Germinal center (tissue), 1 donor: ENCODE measurements at places on chromosomes 1 and 21.

DNA sequence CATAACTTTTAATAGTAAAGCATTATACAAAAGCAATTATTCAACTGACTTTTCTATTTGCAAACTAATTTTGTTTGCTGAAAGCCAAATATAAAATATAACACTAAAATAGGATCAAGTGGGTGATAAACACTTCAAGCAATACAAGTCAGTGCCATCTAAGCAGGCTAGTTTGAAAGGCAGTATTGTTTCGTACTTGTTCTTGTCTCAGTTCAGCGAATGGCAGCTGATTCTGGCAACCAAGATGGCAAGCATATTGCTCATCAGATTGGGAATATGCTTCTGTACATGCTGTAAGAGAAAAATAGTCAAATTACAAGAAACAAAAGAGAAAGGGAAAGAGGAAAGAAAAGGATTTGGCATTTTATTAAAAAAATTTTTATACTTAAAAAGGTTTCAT, 7.5 kb downstream of the TMEM59 start:
- no peak for DNase-seq

DNA sequence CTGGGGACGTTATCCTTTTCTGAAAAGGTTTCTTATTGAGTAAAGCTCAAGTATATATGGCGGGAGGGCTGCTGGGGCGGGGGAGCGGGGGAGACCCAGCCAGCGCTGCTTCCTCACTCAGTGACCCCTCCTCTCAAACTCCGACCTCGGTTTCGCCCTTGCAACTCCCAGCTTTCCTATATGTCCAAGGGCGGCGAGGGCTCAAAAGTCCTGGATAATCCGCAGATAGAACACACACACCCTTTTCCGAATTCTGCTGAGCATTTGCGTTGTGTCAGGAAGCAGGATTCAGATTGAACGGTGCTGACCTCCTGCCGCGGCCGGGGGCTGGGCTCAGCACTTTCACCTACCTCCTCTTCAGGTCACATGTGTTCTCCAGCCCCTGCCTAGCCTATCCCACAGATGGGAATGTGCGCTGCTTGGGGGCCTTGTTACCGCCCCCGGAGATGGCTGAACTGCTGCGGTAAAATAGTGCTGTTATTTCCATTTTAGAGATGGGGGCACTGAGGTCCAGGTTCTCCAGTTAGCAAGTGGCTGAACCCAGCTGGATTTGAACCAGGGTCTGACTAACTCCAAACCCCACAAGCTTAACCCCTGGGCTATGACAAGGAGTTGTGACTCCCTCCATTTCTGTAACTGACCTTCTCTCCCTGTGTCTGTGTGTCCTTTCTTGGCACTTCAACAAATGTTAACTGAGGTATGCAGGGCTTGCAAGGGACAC, 795 bp upstream of the AHDC1 start:
- DNase-seq: no peak

- no peak for DNase-seq
Observed at GRCh38 chr1:50779801-50780200, 180.3 kb downstream of the FAF1 start.

DNA sequence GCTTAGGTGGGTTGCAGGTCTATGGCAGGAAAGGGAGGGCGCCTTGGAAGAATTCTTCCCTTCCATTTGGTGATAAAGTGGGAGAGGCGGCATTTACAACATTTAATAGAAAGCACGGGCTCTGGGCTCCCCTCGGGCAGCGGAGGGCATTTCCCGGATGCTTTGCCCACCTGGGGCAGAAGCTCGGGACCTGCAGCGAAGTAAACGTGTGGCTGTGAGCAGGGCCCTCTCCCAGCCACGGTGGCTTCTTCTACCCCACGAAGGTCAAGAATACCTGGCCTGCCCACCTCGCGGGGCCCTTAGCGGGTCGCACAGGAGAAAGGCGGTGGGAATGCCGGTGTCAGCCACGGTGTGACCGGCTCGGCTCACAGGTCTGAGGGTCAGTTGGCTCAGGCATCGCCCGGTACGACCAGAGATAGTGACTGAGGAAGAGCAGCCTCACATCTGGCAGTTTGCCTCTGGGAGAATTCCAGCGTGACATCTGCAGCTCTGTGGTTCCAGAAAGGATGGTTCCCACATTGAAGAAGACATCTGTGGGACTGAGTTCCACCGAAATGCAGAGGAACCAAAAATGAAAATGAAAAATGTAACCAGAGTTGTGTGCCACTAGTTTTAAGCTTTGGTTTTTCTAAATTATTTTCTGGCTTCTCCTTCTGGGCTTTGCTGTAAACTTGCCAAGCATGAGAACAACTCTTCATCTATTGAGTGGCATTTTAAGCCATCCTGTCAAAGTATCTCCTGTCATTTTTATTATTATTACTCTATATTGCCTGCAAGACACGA, 720 bp upstream of the F3 start:
- DNase-seq: no peak

DNA sequence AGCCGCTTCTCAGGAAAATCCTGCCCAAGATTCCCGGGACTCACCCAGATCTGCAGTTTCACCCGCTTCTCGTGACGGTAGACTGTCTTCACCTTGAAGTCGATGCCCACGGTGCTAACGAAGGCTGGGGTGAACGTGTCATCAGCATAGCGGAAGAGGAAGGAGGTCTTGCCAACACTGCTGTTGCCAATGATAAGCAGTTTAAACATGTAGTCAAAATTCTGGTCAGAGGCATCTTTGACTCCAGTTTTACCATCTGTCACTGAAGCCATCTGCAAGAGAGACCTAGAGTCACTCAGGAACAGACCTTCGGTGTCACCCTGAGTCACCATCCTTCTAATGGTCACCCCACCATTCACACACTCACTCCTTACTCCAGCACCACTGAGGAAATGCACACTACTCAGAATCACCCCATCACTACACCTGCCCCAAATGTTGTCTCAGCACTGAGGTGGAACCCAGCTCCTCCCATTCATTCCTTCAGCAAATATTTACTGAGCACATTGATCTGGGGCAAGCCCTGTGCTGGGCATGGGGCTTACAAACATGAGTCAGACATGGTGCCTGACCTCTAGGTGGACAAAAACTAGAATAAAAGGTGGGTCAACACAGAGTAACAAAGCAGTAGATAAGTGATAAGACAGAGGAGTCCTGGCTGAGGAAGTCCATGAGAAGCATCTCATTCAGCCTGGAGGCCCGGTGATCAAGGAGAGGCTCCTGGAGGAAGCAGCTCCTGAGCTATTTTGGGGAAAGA, 13.5 kb downstream of the RAB3B start:
- no peak for DNase-seq

- peak; percentile 47 for DNase-seq
Observed at GRCh38 chr1:109425391-109426280, 612 bp downstream of the PSMA5 start.

GRCh38 chr1:25651824-25652741, 35.5 kb downstream of the MAN1C1 start:
- no peak for DNase-seq

- DNase-seq: no peak
Observed at GRCh38 chr1:95023399-95024043, 49.2 kb downstream of the ALG14 start.

- DNase-seq: no peak
Observed at GRCh38 chr1:182549811-182550210, 39.2 kb downstream of the RNASEL start.

DNA sequence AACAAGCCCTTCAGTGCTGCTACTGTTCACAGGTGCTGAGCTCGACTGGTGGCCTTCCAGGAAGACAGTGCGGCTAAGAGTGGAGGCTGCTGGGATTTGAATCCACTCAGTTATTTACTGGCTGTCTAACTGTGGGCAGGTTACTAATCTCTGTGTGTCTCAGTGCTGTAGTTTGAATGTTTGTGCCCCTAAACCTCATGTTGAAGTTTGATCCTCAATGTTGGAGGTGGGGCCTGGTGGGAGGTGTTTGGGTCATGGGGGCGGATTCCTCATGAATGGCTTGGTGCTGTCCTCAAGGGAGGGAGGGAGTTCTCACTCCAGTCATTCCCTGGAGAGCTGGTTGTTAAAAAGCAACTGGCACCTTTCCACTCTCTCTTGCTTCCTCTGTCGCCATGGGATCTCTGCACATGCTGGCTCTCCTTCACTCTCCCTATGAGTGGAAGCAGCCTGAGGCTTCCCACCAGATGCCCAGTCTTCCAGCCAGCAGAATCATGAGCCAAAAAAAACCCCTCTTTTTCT, 334.8 kb downstream of the RPS6KC1 start:
- no peak for DNase-seq

GRCh38 chr1:22341791-22342605, 109.7 kb upstream of the ZBTB40 start:
- DNase-seq: no peak

GRCh38 chr1:901108-901859, 22.4 kb upstream of the SAMD11 start:
- peak; percentile 1 for DNase-seq

- no peak for DNase-seq
Observed at GRCh38 chr1:199691540-199691939, 336.0 kb upstream of the NR5A2 start.

DNA sequence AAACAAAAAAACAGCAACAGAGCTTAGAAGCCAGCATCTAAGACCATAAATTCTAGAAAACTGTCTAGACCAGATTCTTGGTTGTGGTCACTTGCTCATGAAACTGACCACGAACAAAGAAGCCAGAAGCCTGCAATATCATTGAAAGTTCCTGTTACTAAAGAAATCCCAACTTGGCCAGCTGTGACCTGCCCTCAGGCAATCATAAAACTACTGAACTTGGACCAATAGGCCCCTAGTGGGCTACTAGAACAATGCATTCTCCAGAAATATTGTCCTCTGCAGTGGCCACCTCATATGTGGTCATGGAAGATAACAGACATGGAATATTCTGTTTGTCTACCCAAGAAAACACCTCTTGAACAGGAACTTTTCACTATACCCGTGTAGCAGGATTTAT, 87.7 kb downstream of the SPATA17 start:
- DNase-seq: no peak

DNA sequence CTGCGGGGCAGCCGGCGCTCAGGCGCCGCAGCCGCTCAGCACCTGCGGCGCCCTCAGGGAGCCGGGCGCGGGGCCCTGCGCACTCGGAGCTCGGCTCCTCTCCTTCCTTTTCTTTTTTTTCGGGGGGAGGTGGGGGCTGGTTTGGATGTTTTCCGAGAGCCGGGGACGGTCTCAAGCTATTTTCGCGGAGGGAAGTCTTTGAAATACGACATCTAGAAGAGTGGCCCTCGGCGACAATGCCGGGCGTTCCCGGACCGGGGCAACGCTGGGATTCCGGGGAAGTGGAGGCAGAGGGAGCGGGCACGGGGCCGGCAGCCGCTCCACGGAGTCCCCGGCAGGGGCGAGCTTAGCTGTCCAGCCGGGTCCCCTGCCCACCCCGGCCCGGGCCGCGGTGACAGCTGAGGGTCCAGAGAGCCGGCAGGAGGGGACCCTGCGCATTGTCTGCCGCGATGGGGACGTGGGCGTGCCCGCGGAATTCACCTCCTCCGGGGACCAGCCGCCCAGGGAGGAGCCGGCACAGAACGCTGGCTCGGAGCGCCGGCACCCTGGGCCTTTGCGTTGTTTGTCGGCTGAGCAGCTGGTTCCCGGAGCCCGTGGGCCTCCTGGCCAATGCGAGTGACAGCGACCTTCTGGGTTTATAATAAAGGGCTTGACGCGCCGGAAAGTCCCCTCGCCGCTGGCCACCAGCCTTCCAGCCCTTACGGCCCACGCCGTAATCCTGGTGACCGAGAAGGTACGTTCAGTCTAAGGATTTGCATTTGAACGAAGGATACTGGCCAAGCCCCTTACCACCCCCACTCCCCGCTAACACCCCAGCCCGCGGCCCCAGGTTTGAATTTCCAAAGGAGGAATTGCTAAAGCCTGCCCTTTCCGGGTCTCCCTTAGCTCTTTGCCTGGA, 582 bp downstream of the SLC37A1 start:
- DNase-seq: peak; percentile 70

GRCh38 chr21:42657676-42658319, 4.4 kb downstream of the PDE9A start:
- DNase-seq: no peak

DNA sequence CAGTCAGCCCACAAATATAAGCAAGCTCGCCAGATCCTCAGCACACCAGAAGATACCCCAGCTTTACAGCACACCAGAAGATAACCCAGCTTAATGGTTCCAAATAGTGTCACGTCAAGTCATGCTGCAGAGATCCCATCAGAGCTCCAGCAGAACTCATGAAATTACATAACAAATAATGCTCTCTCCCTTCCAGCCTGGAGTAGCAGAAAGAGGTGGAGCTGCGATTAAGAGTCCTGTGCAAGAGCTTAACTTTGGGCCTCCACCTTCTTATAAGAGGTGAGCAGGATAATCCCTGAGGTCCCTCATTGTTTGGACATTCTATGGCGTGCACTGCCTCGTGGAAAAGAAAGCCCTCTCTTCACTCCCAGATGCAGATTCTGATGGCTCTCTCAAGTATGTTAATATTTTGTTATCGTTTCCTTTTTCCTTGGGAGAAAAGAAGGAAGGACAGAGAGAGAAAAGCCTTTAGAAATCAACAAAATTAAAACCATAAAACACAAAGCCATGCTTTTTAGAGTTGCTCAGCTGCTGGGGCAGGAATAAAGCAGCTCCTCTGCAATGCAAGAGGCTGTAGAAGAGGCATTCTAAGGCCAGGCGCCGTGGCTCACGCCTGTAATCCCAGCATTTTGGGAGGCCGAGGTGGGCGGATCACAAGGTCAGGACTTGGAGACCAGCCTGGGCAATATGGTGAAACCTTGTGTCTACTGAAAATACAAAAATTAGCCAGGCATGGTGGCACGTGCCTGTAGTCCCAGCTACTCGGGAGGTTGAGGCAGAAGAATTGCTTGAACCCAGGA, 59.1 kb downstream of the GLUL start:
- DNase-seq: no peak

- DNase-seq: no peak
Observed at GRCh38 chr1:163300568-163300967, 21.2 kb upstream of the NUF2 start.

DNA sequence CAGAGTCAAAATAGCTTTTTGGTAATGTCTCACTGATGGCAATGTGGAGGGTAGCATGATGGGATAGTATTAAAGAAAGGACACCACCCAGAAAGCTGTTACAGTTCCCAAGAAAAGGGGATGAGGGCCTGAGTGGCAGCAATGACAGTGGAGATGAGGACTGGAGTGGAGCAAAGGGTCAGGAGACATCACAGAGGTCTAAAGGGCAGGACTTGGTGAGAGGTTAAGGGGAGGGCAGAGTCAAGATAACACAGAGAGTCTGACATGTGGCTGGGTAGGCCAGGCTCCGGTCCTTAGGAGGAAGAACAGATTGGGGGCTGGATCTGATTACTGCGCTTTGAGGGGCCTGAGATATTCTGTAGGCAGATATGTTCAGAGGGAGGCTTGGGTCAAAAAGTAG, 19.3 kb downstream of the ELF3 start:
- DNase-seq: no peak

DNA sequence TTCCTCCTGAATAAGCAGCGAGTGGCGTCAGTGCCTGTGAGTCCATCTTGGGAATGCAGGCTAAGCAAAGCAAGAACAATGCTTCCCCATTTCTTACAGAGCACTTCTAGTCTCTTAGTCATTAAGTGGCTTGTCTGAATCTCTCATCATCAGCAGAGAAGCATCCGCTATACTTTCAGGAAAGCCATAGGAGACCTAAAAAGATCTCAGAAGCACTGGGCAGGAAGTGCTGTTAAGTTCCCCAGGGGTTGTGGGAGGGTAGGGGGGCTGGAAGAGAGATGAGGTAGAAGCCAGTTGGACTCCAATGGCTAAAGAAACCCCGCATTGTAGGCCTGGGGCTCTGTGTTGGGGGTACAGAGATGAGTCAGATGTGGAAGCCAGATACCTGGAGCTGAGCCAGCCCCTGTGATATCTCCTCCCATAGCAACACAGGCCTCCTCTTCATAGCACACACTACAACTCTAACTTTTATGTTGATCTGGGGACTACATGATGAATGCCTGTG, 44.9 kb downstream of the SYT6 start:
- DNase-seq: no peak
